ENCODE measurements at places on chromosomes 1 and 21. TPM values are rescaled to one million over a fixed set of nuclear protein-coding genes. Genes with fewer than 3 reads are reported as not detected.

GRCh38 chr1:60746278-60746791, 336.0 kb upstream of the NFIA start:
- H3K4me1 ChIP-seq: no peaks in the 10 kb centered on the region
- no peak overlapping the region for H3K4me3 ChIP-seq
- no peaks in the 10 kb centered on the region for H3K27me3 ChIP-seq

GRCh38 chr1:4638345-4638729, 16.1 kb upstream of the AJAP1 start:
- H3K4me1 ChIP-seq: no peaks in the 10 kb centered on the region
- H3K27me3 ChIP-seq: no peaks in the 10 kb centered on the region
- no peaks in the 10 kb centered on the region for H3K36me3 ChIP-seq
- no peak overlapping the region for H3K27ac ChIP-seq
- DNase-seq: no peak

GRCh38 chr1:228013131-228013934, 6.5 kb downstream of the WNT3A start:
- H3K27ac ChIP-seq: no peak overlapping the region
- no peak overlapping the region for H3K4me3 ChIP-seq
- H3K36me3 ChIP-seq: no peaks in the 10 kb centered on the region
- H3K4me1 ChIP-seq: peaks cover 6% of the 10 kb centered on the region
- peaks cover 25% of the 10 kb centered on the region for H3K27me3 ChIP-seq

GRCh38 chr1:24409535-24409934, 4.0 kb downstream of the STPG1 start:
- H3K4me3 ChIP-seq: no peak overlapping the region
- H3K4me1 ChIP-seq: peaks cover 43% of the 10 kb centered on the region
- no peak for DNase-seq
- peak overlapping the region; percentile 48 for H3K27ac ChIP-seq

DNA sequence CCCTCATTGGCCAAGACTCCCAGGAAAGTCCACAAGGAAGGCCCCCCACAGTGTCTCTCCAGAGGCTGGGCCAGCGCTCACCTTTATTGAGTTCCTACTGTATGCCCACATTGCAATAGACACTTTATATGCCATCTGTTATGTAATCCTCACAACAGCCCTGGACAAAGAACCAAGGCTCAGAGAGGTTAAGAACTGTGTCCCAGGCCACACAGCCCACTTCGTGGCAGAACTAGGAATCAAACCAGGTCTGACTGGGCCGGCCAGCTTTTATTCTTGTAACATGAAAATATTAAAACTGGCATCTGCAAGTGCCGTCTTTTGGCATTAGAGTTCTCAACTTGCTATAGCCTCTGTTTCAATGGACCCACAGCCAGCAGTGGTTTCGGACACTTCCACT, 4.5 kb downstream of the CTRC start:
- no peak overlapping the region for H3K27ac ChIP-seq
- DNase-seq: no peak
- H3K4me1 ChIP-seq: no peaks in the 10 kb centered on the region

GRCh38 chr1:94942171-94943128, 15.5 kb upstream of the CNN3 start:
- H3K36me3 ChIP-seq: no peaks in the 10 kb centered on the region
- no peak for DNase-seq
- H3K27ac ChIP-seq: no peak overlapping the region
- H3K4me3 ChIP-seq: no peak overlapping the region
- H3K4me1 ChIP-seq: peaks cover 23% of the 10 kb centered on the region
- H3K27me3 ChIP-seq: no peaks in the 10 kb centered on the region

The CHIT1 gene
- not detected for total RNA-seq

The IQCC gene
- total RNA-seq: 4.4 TPM

DNA sequence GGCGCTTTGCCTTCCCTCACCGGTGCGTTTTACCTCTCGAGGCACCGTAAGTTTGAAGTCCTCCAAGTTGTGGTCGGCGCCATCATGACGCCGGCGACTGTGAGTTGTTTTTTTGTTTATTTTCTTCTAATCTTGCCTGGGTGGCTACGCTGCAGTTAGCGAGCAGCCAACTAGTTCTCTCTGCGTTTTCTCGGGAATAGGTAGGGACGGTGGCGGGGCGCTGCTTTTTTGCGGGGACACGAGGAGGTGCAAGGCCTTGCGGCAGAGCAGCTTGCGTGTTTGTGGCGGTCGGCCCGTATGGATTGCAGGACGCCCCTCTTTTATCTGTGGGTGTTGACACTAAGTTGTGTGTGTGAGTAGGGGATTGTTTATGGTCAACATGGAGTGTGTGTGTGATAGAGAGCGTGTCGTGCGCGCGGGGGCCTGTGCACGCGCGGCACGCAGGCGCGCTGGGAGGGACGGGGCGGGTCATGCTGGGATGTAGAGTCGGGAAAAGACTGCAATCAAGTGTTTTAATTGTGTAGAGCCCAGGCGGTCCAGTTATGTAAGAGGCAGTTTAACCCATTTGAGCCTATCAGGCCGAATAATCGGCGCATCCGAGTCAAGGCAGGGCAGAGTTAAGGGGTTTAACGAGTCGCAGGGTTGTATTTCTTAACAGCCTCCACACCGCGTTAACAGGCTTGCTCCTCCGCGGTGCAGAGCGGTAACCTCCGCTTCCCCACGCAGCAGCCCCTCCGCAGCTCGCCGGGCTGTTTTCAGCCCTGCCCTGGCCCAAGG, 1.2 kb upstream of the NEGR1 start:
- H3K4me3 ChIP-seq: peak overlapping the region; percentile 52
- no peaks in the 10 kb centered on the region for H3K36me3 ChIP-seq
- peak overlapping the region; percentile 95 for H3K27ac ChIP-seq
- H3K4me1 ChIP-seq: peaks cover 20% of the 10 kb centered on the region

DNA sequence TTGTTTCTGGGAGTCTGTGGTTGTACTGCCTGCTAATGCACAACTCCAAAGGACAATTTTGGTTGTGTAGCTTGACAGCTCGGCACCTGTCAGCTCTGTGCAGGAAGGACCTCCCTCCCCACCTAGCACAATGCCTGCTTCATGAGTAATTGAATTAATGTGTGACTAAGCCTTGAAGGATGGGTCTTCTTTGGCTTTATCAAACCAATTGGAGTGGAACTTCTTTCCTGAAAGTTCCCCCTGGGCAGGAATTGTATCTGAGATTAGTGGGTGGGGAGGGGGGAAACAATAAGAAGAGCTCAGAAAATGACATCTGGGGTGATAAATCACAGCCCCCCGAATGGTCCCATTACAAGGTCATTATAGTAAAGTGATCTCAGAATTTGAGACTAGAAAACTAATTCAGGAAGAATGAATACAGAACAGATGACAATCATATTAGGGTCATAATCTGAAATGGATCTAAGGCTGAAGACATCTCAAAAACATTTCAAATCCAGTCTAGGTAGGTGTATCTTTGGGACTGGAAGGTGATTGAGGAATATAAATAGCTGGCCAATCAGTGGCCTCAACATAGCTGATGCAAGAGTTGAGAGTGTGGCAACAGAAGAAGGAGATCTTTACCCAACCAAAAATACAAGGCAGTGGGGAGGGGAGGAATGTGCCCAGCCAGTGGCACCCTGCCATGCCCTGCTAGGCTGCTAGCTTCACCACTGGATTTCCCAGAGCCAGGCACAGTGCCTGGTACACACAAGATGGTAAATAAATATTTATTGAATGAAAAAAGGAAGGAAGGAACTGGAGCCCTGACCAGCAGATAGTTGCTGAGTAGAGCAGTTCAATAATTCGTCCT, 10.1 kb upstream of the SESN2 start:
- no peak overlapping the region for H3K27ac ChIP-seq
- H3K27me3 ChIP-seq: no peaks in the 10 kb centered on the region
- no peak overlapping the region for H3K4me3 ChIP-seq
- H3K4me1 ChIP-seq: peaks cover 25% of the 10 kb centered on the region
- H3K36me3 ChIP-seq: no peaks in the 10 kb centered on the region

The ITLN2 gene
- not detected for total RNA-seq

The OR2L5 gene
- not detected for total RNA-seq

GRCh38 chr1:93577536-93578432, 103.9 kb downstream of the BCAR3 start:
- H3K4me1 ChIP-seq: peaks cover 32% of the 10 kb centered on the region
- no peak overlapping the region for H3K4me3 ChIP-seq
- no peak overlapping the region for H3K27ac ChIP-seq
- H3K36me3 ChIP-seq: peaks cover 92% of the 10 kb centered on the region
- H3K27me3 ChIP-seq: no peaks in the 10 kb centered on the region
- DNase-seq: no peak

DNA sequence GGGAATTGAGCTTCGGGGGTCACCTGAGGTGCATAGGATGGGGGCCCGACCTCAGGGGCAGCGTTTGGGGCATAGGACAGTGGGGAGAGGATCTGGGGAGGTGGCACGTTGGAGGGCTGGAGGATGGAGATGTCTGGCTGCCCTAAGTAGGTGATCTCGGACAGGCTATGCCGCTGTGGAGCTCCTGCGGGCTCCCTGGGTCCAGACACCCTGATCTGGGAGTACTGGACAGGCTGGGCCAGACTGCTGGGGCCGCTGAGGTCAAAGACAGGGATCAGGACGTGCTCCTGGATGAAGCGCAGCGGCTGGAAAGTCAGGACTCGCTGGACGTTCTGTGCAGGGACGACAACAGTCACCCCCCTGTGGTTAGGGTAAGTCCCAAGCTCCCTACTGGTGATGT, 9.5 kb upstream of the MYOM3 start:
- H3K4me3 ChIP-seq: no peak overlapping the region
- no peak for DNase-seq
- H3K4me1 ChIP-seq: no peaks in the 10 kb centered on the region
- H3K36me3 ChIP-seq: no peaks in the 10 kb centered on the region

The OLFML2B gene
- 0.13 TPM for total RNA-seq

DNA sequence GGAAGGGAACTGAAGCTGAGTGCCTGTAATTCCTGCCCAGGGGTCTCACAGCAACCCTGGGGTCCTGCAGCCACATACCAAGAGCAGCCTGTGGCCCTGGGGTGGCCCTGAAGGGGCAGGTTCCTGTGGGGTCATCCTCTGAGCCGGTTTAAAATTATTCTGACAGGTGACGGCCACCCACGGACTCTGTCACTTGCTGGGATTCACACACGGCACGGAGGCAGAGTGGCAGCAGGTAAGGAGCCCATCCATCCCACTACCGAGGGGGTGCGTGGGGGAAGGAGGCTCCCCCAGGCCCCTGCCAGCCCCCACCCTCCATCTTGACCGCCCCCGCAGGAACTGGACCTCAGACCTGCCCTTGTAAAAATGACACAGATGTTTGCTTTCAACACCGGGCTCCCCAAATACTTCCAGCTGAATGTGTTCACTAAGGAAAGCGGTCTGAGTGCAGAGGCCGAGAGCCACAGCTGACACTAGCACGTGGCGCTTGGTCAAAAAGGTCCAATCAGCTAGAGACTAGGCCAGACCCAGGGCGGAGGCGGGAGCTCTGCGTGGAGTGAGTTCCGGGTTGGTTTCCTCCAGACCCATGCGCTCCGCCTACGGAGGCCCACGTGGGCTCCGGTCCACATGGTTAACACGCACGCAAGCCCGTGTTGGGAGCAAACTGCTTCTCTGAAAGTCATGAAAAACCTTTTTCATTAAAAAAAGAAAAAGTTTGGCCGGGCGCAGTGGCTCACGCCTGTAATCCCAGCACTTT, 10.0 kb downstream of the YBEY start:
- peaks cover 14% of the 10 kb centered on the region for H3K4me1 ChIP-seq
- no peak overlapping the region for H3K4me3 ChIP-seq
- DNase-seq: no peak

DNA sequence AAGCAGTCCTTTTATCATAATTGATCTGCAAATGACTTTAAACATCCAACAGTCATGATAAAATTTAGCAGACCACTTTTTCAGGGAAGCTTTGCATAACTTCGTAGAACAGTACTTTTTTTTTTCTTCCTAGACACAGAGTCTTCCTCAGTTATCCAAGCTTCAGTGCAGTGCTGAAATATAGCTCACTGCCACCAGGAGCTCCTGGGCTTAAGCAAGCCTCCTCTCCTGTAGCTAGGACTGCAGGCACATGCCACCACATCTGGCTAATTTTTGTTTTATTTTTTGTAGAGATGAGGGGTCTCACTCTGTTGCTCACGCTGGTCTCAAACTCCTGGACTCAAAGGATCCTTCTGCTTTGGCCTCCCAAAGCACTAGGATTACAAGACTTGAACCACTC, 3.8 kb downstream of the F13B start:
- no peak for DNase-seq
- H3K27me3 ChIP-seq: no peaks in the 10 kb centered on the region
- H3K36me3 ChIP-seq: no peaks in the 10 kb centered on the region
- no peaks in the 10 kb centered on the region for H3K4me1 ChIP-seq

All from SJSA1 (cell line).